ENCODE measurements at places on chromosomes 3 and 15. TPM values are rescaled to one million over a fixed set of nuclear protein-coding genes. Genes with fewer than 3 reads are reported as not detected.
A peak's percentile ranks its signal among the peaks of the same experiment; 100 is the strongest.

DNA sequence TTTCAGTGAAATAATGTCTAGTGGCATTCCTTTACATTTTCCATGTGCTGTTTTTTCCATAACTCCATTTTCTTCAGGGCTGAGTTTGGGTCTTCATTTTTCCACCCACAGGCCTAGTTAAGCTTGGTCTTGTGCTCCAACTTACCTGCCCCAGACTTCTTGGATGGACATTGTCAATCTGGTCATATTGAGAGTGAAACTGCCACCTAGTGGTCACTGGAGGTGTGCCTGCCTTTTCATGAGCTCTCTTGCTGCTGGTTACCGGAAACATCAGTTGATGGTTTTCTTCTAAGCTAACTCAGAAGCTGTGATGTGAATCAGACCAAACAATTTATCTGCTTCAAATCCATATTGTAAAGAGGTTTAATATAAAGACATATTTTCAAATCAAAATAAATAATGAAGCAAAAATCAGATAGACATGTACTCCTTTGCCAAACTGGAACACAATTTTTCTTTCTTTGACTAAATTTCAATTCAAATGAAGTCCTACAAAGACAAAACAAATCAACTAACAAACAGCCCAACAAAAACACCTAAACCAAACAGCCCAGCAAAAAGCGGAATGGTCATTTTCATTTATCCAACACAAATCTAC lies 135.1 kb upstream of the RASGRP1 start:
- DNase-seq = peak; percentile 61

The TIGIT gene
- total RNA-seq = 0.06 TPM

- DNase-seq = peak; percentile 85
Measured at GRCh38 chr15:42494998-42495360, 455 bp upstream of the SNAP23 start.

GRCh38 chr3:38555149-38555840 lies 59.2 kb downstream of the EXOG start:
- DNase-seq = no peak

The LNP1 gene
- total RNA-seq = 2.0 TPM

The ST6GAL1 gene
- 5.9 TPM for total RNA-seq

The APBA2 gene
- 9.3 TPM for total RNA-seq

- no peak for DNase-seq
Measured at GRCh38 chr3:16841904-16842271, 42.9 kb upstream of the PLCL2 start.

- DNase-seq = no peak
Measured at GRCh38 chr15:41896566-41896965, 2.7 kb upstream of the SPTBN5 start.

GRCh38 chr15:93486407-93487117 lies 397.6 kb upstream of the RGMA start:
- peak; percentile 76 for DNase-seq

DNA sequence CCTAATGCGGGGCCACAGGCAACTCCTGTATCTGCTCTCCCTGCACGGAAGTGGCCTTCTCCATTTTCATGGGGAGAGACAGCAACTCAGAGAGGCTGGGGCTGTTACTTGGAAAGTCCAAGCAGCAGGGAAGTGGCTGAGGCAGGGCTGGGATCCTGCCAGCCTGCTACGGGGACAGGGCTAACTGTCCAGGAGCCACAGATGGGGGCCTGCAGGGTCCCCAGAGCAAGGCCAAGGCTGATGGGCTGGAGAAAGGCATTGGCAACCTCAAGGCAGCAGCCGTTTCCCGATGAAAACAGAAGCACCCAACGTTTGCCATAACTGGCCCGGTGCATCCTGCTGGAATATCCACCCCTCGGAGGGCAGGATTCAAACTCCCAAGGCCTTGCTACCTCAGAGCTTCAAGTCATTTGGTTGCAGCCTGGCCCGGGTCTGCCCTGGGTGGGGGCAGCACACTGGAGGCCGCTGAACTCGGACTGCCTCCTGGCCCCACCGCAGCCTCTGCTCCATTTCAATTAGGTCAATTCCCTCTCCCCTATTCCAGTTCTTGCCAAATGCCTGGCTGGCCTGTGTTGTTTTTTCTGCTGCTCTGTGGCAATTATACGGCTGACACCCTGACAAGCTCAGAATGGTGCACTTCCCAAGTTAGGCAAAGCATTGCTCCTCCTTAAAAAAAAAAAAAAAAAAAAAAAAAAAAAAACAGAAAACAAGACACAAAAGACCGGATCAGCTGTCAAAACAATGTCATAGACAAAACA lies 143.5 kb downstream of the NUP210 start:
- DNase-seq = no peak

DNA sequence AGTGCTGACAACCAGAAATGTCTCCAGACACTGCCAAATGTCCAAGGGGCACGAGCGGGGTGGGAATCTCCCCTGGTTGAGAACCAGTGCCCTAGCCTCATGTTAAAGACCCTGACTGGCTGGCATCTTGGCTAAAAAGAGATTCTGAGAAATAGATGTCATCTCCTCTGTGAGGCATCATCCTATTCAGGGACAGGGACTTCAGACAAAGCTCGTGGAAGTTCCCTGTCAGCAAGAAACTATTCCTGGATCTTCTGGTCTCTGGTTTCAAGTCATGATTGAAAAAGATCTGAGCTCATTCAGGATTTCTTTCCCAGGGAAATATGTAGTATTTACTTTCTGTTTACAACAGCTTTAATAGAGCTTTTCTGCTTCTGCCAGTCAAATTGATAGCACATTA lies 10.8 kb downstream of the WDR5B start:
- DNase-seq = no peak

DNA sequence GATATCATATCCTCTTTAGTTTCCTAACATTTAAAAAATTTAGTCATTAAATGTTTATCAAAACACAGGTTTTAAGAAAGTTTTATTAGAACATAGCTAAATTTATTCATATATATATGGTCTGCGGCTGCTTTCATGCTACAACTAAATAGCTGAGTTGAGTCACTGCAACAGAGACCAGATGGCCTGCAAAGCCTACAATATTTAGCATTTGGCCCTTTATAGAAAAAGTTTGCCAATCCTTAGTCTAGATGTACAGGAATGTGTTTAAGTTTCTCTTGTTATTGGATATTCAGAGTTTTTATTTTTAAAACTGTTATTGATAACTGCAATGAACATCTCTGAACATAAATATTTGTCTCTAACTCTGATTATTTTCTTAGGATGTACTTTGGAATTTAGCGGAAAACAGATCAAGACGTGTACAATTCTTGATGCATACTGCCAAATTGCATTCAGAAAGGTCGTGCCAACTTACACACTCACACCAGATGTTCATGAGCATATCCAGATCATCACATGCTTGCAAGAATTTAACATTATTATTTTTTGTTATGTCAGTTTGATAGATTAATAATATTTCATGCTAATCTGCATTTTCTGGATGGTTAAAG lies 157.9 kb downstream of the STAC start:
- no peak for DNase-seq

DNA sequence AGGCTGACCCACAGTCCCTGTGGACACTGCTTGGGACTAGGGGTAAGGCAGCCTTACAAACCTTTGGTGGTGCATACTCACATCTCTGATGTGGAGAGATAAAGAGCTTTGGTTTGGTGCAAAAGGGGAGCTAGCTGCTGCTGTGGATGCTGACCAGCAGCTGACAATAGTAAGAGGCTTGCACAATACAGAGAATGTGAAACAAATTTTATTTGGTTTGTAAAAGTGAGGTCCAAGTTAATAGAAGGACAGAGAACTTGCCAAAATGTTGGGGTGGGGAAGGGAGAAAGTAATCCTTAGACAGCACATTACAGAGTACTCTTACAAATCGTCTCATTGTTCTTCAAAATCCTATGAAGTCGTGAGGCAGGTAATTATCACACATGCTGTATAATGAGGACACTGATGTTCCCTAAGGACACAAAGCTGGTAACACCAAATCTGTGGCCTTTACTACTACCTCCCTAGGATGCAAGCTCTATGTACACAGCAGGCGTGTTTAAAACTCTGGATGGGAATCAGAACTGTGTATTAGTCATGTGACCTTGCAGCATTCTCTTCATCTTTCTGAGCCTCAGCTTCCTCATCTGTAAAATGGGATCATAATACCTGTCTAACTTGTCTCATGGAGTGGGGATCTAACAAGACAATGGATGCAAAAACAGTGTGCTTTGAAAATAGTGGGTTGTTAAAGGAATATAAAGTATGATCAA lies 21.6 kb downstream of the ARHGAP31 start:
- DNase-seq = no peak

GRCh38 chr15:73992594-73992898 lies 451 bp upstream of the STOML1 start:
- DNase-seq = no peak

- no peak for DNase-seq
Measured at GRCh38 chr3:172173316-172174254, 134.2 kb downstream of the FNDC3B start.

The ISL2 gene
- total RNA-seq = not detected

The RASGRF1 gene
- total RNA-seq = 0.35 TPM

DNA sequence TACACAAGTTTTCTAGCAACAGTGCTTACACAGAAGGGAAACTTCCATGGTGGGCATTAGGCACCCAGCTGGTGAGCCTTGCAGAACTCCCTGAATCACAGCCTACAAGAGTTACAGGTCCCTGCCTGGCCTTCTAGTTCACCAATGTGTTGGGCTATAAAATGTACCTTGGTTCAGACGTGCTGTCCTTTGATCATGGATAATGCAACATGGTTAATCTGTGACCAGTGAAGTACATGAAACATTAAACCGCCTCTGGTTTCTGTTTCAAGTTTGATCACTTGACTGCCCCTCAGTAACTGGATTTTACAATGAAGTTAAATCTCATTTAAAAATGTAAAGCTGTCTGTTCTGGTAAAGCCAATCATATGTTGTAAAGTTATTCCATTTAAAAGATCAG lies 51.8 kb downstream of the FMN1 start:
- no peak for DNase-seq

GRCh38 chr15:22872936-22873701 lies 34.7 kb downstream of the NIPA2 start:
- DNase-seq = no peak

The STOML1 gene
- total RNA-seq = 5.2 TPM

DNA sequence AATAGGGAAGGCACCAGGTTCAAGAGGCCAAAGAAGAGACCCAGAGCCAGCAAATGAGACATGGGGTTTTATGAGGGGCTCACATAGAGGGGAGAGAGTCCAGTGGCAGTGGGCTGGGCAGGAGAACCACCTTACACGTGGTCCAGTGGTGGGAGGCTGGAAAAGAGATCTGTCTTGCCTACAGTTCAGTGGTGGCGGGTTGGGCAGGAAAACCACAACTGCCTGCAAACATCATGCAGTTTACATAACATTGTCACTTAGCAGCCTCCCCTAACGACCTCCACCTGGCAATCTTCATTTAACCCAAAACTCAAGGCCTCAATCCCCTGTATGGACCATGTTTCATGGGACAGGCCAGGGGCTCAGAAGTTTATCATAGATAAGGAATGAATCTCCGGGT lies 29.1 kb downstream of the CRYGS start:
- DNase-seq = no peak

DNA sequence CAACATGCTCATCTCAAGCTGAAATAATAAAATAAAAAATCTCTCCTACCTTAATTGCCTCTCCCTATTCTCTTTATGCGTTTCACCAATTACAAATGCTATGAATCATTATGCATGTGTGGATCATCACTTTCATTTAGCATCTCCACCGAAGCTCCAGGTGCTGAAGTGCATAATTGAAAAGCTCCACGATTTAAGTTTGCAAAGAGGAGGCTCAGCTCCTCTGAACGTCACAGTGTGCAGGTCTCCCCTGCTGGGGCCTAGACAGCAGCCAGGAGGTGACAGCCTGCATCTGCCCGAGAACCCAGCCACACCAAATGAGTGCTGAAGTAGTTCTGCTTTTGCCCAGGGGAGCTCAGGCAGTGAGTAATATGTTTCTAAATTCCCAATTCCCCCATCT lies 60.5 kb upstream of the GLCE start:
- no peak for DNase-seq

GRCh38 chr15:78007964-78008886 lies 69.3 kb downstream of the TBC1D2B start:
- peak; percentile 93 for DNase-seq

The XCR1 gene
- not detected for total RNA-seq

GRCh38 chr15:41474941-41475340 lies 18.7 kb upstream of the ITPKA start:
- no peak for DNase-seq

The KCTD6 gene
- total RNA-seq = 2.6 TPM

DNA sequence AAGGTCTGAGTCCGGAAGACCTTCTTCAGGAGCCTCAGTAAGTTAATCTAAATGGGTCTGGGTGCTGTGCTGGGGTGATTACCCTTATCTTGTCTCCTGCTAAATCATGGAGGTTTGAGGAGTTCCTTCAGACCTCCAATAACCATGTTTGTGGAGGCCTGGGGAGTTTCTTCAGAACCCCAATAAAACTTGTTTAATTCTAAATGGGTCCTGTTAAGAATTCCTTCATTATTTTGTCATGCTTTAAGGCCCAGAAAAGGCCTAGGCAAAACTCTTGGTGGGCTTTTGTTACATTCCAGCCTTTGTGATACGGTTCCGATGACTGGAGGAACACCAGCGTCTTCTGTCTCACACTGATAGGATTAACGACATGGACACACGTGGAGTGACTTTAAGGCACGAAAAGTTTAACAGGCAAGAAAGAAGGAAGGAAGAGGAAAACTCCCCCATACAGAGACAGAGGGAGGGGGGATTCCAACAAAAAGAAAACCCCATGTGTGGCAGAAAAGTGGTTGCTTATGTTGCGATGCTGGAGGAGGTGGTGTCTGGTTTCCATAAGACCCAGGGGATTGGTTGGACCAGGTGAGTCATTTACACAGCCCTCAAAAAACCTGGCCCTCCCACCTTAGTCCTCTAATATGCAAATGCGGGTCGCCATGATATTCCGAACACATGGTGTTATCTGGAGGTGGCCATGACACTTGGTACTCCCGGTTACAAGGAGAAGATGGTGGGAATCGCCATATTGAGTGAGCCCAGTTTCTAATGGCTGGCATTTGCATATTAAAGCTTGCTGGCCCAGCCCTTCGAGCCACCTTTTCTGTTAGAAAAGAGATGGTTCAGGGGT lies 72.6 kb upstream of the MFGE8 start:
- DNase-seq = no peak

DNA sequence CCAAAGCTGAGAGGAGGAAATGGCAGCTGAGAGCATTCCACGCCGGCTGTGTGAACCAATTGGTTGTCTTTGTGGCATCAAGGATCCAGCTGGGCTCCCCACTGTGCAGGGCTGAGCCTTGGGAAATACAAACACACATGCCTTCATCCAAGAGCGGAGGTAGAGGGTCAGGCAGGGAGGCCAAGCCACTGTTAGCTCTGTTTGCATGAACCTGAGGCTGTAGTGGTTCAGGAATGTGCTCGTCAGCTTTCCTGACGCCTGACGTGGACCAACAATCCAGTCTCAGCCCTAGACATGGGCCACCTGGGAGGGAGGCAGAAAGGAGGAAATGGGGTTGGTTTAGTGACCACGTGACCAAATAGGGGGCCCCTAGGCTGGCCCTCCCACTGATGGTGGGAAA lies 276.9 kb downstream of the TLE3 start:
- DNase-seq = no peak

The GXYLT2 gene
- 4.1 TPM for total RNA-seq

The CSK gene
- total RNA-seq = 8.5 TPM

DNA sequence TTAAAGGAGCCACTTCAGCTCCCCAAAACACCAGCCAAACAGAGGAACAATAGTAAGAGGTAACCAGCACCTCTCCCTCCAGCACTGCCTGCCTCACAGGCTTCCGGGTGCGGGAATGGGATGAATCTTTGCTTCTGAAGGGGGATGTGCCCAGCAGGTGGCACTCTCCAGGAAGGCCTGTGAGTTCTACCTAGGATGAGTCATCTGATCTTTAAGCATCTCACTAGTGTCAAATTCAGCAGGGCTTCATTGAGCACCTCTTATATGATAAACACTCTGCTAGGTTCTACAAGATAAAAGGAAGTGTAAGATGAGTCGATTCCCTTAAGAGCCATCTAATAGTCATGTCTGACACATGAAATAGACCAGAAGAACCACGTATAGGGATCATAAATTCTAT lies 237.4 kb upstream of the UMPS start:
- DNase-seq = peak; percentile 62

Measured in pancreas (tissue), 10 donors.